HuH-7 (cell line): ENCODE measurements at places on chromosomes 1 and 21.

DNA sequence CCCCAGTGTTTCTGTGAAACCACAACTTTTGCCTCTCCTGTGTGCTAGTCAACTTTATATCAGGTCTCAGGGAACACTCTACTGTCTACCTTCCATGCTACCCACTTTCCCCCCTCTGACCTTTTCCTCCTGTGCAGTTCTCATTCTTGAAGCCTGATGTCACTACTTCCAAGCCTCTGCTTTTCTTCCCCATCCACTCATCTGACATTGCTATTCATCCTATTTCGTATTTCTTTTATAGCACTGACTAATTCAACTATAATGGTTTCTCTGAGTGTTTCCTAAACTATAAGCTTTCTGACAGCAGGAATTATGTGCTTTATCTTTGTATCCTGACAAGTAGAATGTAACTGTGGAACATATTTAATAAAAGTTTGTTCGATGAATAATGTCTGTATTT, 18.2 kb upstream of the DPH5 start:
- no peak for DNase-seq

GRCh38 chr1:3904843-3905185, 4.7 kb upstream of the C1orf174 start:
- no peak for DNase-seq

DNA sequence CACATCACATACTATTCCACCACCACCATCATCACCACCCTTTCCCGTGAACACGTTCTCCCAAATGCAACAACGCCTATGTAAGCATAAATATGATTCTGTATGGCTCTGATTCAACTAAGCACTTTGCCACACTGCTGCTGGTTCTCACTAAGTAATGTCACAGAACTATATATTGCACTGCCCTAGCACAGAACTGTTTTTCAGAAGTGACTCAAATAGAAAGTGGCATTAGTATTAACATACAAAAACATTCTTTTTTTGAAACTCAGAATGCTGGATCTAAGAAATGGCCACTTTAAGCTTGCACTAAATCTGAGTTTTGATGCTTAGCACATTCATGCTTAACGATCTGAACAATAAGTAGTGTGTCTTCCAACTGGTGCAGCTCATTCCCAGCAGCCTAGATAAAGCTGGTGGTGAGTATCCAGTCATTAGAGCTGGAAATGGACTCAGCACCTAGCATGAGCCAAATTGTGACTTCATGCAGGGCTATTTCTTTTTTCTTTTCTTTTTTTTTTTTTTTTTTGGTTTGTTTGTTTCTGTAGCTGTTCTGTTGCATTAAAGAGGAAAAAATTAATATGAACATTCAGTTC, 46.2 kb upstream of the ZC3H11B start:
- no peak for DNase-seq

DNA sequence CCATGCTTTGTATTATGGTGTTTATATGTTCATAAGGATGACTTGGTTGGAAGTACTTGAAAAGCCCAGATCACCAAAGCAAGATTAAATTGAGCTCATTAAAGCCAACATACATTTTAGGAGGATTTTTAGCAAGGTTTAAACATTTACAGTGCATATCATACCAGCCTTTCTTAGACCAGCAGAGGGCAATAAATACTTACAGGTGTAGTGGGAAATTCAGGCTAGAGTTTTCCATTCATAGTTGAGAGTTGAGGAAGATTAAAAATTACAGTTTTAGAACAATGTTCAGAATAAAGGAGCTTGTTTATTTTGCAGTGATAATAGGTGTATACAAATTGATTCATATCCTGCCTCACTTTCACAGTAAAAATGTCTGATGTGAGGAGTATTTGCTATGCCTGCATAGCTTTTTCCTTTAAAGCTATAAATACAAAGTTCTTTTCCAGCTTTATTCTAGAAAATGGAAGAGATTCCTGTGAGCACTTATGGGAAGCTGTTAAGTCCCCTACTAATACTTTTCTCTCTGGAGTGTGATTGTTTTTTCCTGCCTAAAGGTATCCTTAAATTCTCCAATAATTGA, 35.3 kb downstream of the DTL start:
- DNase-seq = peak; percentile 10

DNA sequence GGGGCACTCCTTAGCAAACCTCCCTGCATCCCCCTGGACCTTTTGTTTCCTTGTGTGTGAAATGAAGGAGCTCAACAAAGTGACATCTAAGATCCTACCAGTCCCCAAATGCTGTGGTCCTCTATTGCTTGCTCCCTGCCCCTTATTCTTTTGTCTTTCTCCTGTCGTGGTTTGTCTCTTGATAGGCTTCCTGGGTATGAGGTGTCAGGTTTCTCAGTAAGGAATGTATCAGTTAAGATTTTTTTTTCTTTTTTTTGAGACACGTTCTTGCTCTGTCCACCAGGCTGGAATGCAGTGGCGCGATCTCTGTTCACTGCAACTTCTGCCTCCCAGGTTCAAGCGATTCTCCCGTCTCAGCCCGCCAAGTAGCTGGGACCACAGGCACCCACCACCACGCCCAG, 16.8 kb downstream of the CNIH3 start:
- no peak for DNase-seq

DNA sequence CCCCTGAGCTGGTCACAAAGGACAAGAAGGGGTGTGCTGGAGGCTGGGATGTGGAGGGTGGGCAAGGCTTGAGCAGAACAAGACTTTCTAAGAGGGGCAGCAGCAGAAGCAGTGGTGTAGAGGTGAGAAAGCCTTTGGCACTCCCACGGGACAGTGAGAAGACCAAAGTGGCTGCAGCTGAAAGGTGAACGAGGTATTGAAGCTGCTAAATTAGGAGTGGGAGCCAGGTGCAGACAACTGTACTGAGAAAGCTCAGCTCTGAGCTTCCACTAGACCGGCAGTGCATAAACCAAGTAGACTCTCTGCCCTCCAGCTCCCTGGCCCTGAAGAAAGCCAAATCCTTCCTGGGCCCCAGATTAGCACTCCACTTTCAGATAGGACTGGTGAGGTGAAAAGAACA, 93.0 kb downstream of the VWA5B1 start:
- DNase-seq = no peak

DNA sequence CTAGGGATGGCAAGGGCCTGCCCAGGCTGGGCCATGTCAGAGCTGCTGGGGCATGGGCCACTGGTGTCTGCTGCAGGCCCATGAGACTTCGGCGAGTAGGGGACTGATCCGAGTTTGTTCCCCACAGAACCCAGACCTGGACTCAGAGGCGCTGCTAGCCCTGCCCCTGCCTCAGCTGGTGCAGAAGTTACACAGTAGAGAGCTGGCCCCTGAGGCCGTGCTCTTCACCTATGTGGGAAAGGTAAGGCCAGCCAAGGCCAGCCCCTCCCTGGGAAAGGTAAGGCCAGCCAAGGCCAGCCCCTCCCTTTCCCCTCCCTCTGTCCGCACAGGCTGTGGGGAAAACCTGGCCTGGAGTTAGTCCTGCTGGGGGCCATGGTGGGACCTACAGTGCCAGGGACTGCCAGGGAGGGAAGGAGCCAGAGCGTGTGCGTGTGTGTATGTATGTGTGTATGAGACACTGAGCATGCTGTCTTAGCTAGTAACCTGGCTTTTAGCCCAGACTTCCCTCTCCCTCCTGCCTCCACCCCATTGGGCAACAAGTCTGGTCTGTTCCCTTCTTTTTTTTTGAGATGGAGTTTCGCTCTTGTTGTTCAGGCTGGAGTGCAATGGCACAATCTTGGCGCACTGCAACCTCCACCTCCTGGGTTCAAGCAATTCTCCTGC, 8.0 kb downstream of the FAAH start:
- DNase-seq = peak; percentile 59

- no peak for DNase-seq
Measured at GRCh38 chr1:62601457-62601856, 4.1 kb downstream of the ANGPTL3 start.

DNA sequence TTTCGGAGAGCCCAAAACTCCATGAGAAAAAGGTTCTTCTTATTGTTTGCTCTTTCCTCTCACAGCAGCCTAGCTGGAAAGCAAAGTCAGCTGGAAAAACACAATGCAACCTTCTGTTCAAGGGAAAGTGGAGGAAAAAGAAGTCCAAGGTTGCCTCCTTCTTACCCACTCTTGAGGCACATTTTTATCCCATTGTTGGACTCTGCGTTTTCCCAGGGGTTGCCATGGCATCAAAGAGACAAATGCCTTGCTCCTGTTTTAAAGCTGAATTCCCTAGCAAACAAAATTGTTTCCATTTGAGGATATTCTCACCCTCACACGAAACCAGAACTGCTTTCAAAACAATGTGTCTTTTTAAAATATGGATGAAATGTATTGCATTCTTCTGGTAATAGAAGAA, 45.1 kb upstream of the PALMD start:
- DNase-seq = no peak

DNA sequence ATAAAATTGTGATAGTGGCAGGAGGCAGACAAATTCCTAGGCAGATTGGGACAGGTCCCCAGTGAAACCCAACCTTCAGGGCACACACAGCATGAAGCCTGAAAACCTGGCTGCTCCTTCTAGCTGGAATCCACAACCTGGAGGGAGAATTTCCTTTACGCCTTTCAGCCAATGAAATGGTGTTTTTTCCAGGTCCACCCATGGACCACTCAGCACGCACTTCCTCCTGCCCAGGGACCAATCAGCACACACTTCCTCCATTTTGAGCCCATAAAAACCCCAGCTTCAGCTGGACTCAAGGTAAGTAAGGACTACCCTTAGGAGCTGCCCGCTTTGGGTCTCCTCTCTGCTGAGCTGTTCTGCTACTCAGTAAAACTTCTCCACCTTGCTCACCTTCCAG, 120.1 kb downstream of the AKT3 start:
- no peak for DNase-seq

GRCh38 chr1:33418811-33419210, 12.1 kb downstream of the PHC2 start:
- DNase-seq = no peak

DNA sequence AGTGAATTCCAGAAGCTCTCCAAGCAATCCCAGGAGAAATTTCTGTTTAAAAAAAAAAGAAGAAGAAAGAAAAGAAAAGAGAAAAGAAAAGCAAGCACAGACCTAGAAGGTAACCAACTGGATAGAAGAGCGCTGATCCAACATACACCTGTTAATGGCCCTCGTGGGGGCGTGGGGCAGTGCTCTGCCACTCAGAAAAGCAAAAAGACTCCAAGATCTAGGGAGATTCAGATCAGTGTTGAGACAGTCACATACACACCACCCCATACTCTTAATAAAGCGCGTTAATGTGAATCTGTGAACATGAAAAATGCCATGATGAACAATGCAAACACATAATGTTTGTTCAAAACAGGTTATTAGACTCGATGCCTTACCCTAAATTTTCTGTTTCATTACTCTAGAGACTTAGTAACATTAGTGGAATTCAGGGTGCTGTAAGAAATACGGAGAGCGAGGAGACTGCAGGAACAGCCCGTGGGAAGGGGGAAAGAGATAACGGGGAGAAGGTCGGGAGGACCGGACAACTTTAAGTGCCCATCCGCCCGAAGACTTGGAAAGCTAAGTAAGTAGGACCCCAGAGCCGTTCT, 406 bp downstream of the NME7 start:
- DNase-seq = no peak

- no peak for DNase-seq
Measured at GRCh38 chr1:162498496-162498810, 835 bp downstream of the UHMK1 start.

DNA sequence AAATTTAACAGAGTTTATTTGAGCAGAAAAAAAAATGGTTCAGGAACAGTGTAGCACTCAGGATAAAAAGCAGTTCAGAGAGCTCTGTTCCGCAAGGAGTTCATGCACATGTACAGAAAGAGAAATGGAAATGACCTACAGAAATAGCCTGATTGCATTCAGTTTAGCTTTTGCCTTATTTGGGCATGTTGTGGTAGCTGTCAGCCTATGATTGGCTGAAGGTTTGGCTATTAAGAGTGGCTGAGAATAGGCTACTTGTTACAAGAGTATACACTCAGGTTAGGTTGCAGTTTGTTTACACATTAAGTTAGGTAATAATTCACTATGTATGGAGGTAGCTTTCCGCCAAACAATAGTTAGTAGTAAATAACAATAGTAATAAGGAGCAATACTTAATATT, 511.0 kb upstream of the TMPRSS15 start:
- no peak for DNase-seq

DNA sequence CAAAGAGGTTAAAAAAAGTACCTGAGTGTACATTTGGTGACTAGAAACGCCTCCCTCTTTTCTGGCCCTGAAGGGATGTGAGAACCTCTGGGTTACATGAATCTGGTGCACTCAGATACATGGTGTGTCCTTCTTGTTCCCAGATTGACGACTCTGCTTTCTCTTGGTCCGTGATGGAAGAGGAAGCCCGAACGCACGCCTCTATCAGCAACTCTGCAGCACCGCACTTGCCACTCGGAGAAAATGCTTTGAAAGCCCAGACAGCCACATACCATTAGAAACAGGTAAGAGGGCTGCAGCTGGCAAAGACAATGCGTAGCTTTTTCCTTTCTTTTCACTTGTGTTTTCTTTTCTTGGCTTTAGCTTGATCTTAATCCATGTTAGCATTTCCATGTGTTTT, 21.1 kb upstream of the ZBTB21 start:
- no peak for DNase-seq

GRCh38 chr1:82503822-82504221, 703.1 kb downstream of the ADGRL2 start:
- no peak for DNase-seq

DNA sequence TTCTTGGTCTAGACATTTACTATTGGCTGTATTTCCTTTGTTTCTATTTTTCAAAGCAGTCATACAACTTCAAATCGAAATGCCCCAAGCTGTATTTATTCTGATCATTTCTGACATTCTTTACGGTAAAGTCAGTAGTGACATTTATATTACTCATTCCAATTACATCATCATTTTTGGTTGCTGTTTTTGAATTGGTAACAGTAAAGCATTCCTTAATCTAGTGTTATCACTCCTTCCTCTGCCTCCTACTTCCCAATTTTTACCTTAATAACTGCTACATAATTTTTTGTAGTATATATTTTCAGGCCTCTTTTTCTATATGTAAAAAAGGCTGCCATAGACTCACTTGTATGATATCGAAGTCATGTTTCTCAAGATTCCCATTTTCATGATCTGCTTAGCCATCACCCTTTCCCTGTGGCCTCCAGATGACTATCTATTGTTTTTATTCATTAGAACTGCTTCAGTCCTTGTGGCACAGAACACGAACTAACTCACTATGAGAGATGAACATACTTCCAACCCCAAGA, 167.2 kb downstream of the RUNX1 start:
- no peak for DNase-seq

DNA sequence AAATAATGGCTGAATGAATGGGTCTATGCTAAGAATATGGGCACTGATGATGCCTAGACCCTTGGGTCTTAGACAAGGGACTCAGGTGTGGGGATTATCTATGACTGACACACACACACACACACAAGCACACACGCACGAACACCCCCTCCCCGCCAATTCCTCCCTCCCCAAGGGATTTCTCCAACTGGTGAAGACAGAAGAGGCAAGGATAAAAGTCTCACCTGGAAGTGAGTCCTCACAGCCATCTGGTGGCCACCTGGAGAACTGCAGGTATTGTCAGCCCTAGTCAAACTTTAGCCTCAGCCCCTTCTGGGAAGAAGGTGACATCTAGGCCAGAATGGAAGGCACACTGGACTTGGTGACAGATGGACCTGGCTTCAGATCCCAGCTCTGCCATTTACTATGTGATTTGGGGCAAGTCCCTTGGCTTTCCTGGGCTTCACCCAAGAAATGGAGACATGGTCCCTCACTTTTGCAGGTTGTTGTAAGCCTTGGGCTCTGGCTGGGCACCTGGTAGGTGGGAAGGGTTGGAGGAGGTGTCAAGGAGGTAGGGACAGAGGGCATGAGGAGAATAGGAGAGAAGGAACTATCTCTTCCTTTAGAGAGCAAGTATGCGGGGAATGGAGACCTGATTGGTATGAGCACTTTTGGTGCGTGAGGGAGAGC, 4.0 kb upstream of the GPR3 start:
- peak; percentile 84 for DNase-seq
